Fibroblast of pulmonary artery (primary cell): ENCODE measurements at places on chromosomes 3 and 15.

DNA sequence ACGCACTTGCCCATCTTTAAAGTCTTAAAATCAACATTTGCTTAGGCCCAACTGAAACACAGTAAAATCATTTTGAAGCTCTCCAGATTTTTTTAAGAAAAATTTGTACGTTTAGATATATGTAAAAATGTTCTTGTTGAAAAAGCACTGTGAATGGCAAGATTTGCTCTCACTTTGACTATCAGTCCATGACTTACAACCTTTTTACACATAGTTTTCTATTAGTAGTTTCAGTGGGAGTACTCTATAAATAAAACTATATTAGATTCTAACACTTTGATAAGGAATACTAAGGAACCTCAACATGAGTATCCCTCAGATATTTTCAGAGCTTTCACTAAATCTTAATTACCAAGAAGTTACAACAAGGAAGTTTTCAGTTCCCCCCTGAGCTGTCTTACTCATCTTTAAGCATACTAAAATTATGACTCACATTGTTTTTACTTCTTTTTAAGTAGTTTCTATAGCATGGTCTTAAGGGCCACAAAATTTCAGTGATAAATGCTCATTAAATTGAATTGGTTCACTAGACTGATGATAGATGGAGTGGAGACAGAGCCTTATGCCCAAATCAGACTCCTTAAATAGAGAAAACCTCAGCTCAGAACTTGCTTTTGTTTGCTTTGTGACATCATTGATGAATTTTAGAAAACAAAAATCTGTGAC, 31.6 kb upstream of the RAP2B start:
- peak; percentile 60 for DNase-seq

GRCh38 chr3:61813636-61814035, 252.3 kb downstream of the PTPRG start:
- DNase-seq = no peak

GRCh38 chr15:51331141-51331540, 7.3 kb downstream of the CYP19A1 start:
- DNase-seq = peak; percentile 64

DNA sequence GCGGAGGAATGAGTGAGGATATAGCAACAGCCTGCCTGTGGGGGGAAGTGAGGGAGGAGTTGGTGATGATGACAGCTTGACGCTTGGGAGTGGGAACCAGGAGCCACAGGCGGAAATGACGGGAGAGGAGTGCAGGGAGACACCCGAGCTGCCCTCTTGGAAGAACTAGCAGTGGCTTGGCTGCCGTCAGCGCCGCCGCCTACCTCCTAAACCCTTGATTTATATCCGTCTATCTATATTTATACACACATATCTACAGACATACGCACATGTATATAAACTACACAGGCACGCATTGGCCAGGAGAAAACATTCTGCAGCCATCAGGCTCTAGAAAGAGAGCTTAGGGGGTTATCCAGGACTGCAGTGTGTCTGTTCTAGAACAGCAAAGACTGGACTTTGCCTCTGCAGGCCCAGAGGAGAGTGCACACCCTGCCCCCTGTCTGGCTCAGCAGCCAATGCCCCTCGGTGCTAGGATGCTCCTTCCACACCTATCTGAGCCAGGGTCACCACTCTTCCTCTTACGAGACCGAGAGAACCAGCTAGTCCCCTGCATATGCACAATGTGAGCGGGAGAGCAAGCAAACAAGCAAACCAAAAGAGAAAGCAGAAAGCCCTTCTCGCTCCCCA, 45.3 kb upstream of the MAGEF1 start:
- peak; percentile 95 for DNase-seq

DNA sequence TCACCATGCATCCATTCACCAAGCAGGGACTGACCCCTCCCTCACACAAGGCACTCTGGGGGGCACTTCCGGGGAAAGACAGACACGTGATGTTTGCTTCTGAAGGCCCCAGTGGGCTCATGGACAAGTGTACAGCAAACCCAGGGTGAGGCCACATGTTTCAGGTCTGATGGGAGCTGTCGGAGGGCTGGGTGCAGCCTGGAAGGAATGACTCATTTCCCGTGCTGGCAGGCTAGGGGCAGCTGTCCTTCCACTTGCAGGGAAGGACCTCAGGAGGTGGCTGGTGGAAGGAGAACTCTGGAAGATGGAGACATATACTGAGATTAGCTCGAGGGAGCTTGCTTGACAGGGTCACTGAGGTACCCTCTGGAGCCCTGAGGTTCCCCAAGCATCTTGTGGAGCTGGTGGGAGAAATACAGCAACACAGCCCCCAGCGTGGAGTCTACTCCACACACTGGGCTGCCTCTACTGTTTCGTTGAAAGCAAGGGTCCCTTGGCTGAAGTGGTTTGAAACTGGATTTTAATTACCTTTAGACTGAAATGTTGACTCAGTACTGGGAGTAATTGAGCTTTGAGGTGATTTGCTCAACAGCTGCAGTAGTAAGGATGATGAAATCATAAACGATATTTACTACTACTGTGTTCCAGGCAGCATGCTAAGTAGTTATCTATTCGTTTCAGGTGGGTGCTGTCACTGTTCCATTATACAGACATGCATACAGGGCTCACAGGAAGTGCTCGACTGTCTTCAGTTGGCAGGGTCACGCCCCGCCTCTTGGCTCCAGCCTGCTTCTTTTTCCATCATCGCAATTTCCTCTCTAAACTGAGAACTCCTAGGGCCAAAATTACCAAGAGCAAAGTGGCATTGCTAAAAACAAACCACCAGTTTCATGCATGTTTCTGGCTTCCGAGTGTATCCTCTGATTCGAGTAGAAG, 230.4 kb downstream of the ADAMTS17 start:
- DNase-seq = peak; percentile 92

GRCh38 chr15:87949575-87950223, 306.8 kb downstream of the NTRK3 start:
- no peak for DNase-seq

- DNase-seq = no peak
Observed at GRCh38 chr3:171248426-171249111, 211.6 kb downstream of the TNIK start.

- DNase-seq = no peak
Observed at GRCh38 chr15:26166429-26166828, 303.3 kb upstream of the ATP10A start.

GRCh38 chr3:100299016-100299415, 35.5 kb upstream of the NIT2 start:
- peak; percentile 44 for DNase-seq

GRCh38 chr15:65355988-65356353, 21.8 kb downstream of the IGDCC3 start:
- no peak for DNase-seq

DNA sequence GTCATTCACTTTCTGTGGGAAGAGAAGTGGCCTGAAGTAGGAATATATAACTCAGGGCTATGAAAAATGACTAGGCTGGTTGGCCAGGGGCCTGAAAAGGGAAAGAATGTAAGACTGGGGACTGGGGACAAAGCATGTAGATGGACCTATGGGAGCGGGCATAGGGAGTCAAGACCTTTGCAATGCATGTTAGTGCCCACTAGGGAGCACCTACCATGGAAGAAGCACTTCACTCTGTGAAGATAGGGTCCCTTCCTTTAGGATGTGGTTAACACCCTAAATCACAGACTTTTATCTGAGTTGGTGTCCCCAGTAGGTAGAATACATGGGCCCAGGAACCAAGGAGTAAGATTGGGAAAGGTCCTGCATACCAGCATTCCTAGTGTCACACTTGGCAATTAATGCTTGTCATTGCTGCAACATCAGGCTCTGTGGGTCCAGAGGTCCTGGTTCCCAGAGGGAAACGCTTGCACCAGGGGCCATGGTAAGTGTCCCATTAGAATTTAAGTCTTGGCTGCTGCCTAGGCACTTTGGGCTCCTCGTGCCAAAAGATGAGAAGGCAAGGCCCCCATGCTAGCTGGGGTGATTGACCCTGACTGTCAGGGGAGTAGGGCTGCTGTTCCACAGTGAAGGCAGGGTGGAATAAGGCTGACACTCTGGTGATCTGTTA, 79.6 kb downstream of the CRYGS start:
- DNase-seq = no peak

DNA sequence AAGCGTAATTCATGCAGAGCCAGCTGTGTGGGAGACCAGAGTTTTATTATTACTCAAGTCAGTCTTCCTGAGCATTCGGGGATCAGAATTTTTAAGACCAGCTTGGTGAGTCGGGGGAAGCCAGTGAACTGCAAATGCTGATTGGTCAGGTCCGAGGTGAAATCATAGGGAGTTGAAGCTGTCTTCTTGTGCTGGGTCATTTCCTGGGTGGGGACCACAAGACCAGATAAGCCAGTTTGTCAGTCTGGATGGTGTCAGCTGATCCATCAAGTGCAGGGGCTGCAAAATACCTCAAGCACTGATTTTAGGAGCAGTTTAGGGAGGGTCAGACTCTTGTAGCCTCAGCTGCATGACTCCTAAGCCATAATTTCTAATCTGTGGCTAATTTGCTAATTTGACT, 228.1 kb upstream of the ATP10A start:
- DNase-seq = no peak

DNA sequence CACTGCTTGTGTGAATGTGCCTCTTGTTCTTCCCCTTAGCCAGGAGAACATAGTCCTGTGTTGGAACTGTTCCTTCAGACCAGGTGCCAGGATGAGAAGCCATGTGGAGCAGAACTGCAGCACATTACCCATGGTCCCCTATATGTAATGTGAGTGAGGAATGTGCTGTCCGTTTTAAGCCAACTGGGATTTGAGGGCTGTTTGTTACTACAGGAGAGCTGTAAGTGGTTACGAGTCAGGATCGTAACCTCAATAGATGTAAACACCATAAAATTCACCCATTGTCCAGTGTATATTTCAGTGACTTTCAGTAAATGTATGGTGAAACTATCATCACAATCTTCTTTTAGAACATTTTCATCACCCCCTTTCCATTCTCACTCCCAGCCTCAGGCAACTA, 10.1 kb upstream of the SCAP start:
- no peak for DNase-seq

DNA sequence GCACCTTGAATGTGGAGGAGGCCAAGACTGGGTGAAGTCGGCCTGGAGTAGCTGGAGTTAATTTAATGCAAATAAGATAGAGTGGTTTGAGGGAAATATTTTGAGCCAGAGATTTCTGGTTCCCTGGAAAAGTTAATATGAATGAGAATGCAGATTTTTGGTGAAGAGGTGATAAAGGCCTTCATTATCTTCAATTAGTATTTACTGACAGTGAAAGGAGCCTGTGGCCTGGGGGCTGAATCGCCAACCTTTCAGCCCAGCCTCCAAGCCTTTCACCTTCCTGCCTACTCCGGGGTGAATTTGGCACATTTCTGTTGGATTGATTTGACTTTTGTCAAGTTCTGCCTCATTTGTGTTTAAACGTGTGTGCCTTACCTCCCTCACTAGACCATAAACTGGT, 147.8 kb downstream of the SOX2 start:
- no peak for DNase-seq

DNA sequence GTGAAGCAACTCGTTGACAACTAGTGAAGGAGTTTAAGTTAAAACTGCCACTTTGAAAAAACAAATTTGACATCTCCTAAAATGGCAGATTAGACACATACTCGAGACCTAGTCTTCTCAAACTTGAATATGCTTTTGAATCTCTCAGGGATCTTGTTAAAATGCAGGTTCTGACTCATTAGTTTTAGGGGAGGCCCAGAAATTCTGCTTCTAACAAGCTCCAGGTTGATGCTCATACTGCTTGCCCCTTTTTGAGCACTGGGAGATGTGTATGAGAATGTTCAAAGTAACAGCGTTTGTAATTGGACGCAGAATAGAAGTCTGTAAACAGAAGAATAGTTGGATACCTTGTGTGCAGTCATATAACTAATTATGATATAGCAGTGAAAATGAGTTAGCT, 1.6 kb downstream of the C3orf38 start:
- no peak for DNase-seq

DNA sequence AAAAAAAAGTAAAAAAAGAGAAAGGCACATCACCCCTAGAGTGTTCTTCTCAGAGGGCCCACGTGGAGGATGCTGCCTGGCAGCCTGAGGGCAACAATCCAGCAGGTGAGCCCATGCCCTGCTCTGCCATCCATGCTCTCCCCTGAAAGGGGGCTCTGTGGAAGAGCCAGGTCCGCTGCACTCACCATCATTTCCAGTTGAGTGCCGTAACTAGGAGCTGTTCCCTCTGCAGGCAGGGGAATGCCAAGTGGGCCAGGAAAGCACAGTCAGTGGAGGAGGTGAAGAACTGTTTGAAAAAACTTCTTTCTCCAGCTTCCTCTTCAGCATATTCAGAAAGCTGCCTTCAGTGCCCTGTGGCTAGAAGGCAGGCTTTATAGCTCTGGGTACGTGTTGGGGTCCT, 84.1 kb downstream of the ABHD5 start:
- no peak for DNase-seq

GRCh38 chr3:189108735-189109134, 63.0 kb upstream of the TPRG1 start:
- no peak for DNase-seq

- no peak for DNase-seq
Observed at GRCh38 chr3:64918989-64919388, 231.2 kb upstream of the ADAMTS9 start.

GRCh38 chr15:34620142-34620541, 36.7 kb upstream of the GOLGA8B start:
- no peak for DNase-seq

DNA sequence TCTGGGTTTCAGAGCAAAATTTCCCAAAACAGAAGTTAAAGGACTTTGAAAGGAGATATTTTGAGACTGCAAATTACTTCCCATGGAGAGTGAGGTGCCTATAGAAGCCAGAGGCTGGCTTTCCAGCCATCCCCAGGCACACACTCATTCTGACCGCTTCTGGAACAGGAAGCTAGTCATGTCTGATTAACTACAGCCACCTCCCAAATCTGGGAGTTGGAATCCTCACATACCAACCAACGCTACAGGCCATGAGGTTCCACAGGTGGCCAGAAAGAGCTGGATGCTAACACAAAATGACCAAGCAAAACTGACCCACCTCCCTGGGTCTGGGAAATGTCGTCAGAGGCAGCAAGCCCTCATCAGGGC, 87.2 kb downstream of the SNRK start:
- peak; percentile 69 for DNase-seq

DNA sequence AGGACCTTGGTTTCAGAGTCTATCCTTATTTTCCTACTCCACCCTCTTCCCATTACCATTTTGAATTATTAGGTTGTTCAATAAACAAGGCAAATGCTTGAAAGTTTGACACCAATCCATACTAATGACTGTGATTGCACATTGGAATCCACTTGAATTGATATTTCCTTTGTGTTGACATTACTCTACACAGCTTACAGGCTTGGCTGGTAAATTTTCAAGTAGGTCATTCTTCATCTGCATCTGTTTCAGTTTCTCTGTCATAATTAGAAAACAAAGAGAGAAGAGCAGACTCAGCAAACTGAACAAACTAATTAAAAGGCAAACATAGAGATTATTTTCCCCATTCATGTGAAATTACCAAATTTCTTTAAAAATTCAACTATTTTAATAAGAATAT, 732.9 kb upstream of the BCHE start:
- no peak for DNase-seq

GRCh38 chr3:32455609-32456428, 46.8 kb downstream of the CMTM6 start:
- DNase-seq = no peak

DNA sequence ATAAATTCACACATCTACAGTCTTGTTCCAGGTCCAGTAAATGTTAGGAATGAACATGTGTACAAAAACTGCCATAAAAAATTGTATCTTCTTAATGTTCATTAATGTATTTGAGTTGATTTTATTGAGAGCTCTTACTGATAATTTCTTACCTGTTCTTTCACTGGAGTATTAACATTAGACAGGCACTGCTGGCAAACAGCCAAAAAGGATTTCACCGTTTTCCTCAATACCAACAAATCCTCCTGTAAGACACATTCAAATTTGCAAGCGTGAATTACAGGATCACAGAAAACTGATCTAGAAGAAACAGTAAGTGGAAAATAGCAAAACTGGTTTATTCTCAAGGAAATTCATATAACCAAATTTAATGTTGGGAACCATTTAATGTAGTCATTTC, 127.4 kb downstream of the PCCB start:
- DNase-seq = no peak
